ENCODE measurements at places on chromosomes 3 and 15.

- no peak for DNase-seq
Observed at GRCh38 chr3:177228601-177229190, 31.4 kb upstream of the TBL1XR1 start.

DNA sequence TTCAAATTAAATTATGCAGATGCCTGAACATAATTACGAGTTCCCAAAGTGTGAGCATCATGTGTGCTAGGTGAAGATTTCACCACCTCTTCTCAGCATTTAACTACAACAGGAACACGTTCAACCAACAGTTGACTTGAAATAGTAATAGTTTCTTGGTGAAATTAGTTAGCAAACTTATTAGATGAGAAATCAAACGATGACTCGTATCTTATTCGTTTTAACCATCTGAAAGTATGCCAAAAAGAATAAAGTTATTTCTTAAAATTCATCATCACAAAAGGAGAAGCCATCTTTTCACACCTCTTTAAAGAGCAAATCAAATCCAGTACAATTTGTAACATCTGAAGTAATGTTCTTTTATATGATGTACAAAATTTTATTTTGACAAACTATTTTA lies 2.3 kb downstream of the BNC1 start:
- no peak for DNase-seq

- no peak for DNase-seq
Observed at GRCh38 chr15:96336596-96337364, 6.3 kb downstream of the NR2F2 start.

- no peak for DNase-seq
Observed at GRCh38 chr3:135622656-135623055, 342.9 kb upstream of the PPP2R3A start.

DNA sequence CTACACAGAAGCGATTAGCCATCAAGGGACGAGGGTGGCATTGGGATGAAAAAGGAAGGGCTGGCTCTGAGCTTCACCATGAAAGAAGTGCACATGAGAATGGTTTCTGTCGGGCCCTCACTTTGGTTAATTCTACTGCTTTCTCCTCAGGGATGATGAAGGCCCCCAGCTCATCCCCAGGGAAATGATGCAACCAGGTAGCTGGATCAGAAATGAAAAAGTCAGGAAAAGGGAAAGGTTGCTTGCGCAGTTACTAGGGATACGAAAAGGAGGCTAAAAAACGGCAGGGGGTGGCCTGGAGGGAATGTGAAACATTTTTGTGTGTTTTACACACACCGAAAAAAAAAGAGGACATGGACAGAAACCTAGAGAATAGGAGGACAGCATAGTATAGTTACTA lies 1.4 kb upstream of the SLC27A2 start:
- DNase-seq: no peak

GRCh38 chr3:126472277-126473006 lies 3.2 kb downstream of the ZXDC start:
- peak; percentile 56 for DNase-seq

DNA sequence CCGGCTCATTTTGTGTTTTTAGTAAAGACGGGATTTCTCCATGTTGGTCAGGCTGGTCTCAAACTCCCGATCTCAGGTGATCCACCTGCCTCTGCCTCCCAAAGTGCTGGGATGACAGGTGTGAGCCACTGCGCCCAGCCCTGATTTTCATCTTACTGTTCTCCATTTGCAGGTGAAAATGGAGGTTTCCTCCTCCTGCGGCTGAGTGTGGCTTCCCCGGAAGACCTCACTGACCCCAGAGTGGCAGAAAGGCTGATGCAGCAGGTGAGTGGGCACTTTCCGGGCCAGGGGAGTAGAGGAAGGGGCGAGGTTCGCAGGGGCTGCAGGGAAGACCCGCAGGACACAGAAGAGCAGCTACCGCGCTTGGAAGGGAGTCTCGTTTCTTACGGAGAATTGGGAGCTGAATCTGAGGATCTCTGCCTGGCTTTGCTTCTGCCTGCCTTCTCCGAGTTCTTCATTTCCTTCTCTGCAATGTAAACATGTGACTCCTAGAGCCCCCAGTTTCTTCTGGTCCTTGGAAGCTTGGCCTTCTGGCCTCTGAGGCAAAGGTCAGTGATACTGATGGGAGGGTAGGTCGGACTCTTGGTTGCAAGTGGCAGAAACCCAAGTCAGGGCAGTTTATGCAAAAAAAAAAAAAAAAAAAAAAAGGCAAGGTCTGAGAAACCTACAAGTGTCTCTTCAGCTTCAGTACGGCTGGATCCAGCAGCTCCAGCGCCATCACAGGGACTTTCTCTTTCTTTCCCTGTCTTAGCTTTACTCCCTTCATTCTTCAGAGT lies 8.9 kb downstream of the MUC20 start:
- no peak for DNase-seq

GRCh38 chr3:130915567-130916292 lies 21.8 kb downstream of the ATP2C1 start:
- DNase-seq: no peak

- no peak for DNase-seq
Observed at GRCh38 chr15:44038755-44039191, 156.3 kb downstream of the FRMD5 start.

DNA sequence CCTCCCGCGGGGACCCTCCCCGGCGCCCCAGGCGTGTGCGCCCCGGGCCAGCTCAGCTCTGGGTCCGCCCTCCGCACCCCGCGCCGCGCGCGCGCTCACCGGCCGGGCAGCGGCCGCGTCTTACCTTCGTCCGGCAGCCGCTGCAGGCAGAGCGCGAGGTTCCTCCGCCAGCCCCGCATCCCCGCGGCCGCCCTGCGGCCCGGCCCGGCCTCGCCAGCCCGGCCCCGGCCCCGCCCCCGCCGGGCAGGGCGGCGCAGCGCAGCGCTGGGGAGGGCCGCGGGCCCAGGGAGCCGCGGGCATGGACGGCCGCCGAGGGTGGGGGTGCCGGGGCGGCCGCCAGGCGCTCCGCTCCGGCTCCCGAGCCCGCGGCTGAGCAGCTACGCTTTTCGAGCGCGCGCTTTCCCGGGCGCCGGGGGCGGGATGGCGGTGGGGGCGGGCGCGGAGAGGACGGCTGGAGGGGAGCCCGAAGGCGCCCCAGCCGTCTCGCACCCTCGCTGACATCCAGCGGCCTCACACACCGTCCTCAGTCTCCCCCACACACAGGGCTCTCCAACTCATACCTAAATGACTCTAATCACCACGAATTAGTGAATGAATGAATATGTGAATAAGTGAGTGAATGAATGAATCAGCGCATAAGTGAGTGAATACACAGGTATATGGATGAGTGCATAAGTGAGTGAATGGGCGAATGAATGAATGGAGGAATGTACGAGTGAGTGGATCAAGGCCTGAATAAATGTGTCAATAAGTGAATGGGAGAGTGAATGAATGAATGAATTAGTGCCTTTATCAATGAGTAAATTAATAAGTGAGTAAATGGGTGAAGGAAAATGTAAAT lies 48.5 kb upstream of the CCDC174 start:
- no peak for DNase-seq

DNA sequence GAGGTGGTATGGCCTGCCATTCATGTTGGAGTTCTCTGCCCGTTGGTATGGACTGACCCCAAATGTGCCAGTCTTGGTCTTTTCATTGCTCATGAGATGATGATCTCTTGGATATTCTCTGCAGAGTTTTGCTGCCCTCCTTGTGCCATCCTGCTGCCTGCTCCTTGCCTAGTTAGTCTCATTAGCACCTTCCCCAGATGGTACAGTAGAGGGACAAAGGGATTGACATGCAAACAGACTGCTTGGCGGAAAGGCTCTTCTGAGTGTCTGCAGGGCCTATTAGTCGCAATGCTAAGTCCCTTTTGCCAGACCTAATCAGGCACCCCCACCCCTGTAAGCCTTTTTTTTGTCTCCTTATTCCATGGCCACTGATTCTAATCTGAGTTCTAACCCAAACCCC lies 90.6 kb downstream of the ARNT2 start:
- DNase-seq: no peak

- no peak for DNase-seq
Observed at GRCh38 chr15:72923289-72923688, 129.0 kb upstream of the NEO1 start.

DNA sequence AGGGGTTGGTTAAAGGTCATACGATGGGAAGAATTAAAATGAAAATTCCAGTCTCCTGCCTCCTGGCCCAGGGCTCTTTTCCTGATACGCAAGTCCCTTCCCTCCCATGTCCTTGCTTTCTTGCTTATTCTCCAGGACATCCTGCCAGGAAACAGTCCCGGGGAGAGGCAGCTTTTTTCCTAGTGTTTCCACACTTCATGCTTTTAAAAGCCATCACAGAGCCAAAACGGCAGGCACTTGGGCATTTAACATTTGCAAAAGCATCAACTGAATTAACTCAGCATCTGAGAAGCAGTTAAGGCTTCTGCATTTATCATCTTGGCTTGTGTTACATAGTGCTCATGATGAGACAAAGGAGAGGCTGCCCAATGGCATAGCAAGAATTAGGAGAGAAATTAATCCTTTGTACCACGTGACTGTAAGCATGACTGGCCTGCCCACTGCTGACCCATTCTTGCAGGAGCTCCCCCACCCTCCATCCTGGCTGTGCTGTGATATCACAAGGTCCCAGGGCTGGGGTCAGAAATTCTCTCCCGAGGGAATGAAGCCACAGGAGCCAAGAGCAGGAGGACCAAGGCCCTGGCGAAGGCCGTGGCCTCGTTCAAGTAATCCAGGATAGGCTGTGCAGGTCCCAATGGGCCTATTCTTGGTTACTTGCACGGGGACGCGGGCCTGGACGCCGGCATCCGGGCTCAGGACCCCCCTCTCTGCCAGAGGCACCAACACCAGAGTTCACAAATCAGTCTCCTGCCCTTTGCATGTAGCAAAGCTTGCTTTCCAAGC lies 21.6 kb upstream of the VILL start:
- no peak for DNase-seq

- no peak for DNase-seq
Observed at GRCh38 chr15:77753281-77753873, 120.7 kb upstream of the LINGO1 start.

DNA sequence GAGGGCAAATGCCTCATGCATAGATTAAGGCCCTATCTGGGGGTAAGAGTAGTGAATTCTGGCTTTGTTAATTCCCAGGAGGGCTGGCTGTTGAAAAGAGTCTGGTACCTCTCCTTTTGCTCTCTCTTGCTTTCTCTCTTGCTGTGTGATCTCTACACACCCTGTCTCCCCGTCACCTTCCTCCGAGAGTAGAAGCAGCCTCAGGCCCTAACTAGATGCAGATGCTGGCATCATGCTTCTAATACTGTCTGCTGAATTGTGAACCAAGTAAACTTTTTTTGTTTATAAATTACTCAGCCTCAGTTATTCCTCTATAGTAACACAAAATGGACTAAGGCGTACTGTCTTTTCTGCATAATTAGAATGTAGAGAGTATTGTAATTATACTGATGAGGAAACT lies 908.1 kb downstream of the DIPK2A start:
- no peak for DNase-seq

GRCh38 chr3:183038221-183038620 lies 57.9 kb upstream of the DCUN1D1 start:
- DNase-seq: no peak
